ENCODE measurements at places on chromosomes 13 and 19.
A peak's percentile ranks its signal among the peaks of the same experiment; 100 is the strongest.

- DNase-seq = no peak
Observed at GRCh38 chr19:49453757-49454240, 774 bp downstream of the ALDH16A1 start.

GRCh38 chr13:49417161-49417560, 26.7 kb downstream of the CAB39L start:
- DNase-seq = no peak

GRCh38 chr13:103157434-103158145, 91.4 kb upstream of the SLC10A2 start:
- no peak for DNase-seq

GRCh38 chr19:29952177-29952576, 10.1 kb downstream of the URI1 start:
- no peak for DNase-seq

GRCh38 chr13:81184556-81185265, 843.8 kb upstream of the SPRY2 start:
- no peak for DNase-seq

GRCh38 chr13:69948016-69948415, 159.6 kb upstream of the ATXN8OS start:
- DNase-seq = no peak

- no peak for DNase-seq
Observed at GRCh38 chr13:91668866-91669495, 270.6 kb downstream of the GPC5 start.

DNA sequence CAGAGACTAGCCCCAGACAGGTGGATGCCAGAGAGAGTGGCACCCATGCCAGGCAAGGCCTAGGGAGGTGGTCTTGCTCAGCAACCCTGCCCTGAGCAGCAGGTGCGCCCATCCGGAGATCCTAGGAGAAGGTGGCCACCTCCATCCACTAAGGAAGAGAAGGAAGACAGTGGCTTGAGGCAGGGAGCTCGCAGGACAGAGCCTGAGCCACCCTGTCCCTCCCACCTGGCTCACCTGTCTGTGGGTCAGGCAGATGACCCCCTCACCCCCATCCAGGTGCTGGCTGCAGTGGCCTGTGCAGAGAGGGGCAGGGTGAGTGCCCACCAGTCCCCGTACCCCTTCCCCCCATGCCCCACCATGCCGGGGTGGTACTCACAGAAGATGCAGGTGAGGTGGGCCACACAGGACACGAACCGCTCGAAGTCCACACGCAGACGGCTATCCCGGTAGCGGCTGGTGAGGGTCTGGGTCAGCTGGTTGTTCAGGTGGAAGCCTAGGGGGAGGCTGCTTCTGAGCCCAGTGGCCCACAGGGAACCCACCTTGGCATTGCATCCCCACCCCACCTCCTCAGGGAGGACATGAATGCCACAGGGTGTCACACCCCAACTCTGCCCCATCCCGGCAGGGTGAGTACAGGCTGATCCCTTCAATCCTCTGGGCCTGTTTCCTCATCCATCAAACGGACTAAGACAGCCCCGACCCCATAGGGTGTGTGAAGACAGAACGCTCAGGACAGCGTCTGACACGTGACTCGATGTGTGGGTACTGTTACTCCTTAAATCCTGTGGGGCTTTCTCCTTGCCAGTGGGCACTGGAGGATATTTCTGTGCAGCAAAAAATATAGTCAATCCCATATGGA, 13.3 kb downstream of the CAPN12 start:
- DNase-seq = no peak

DNA sequence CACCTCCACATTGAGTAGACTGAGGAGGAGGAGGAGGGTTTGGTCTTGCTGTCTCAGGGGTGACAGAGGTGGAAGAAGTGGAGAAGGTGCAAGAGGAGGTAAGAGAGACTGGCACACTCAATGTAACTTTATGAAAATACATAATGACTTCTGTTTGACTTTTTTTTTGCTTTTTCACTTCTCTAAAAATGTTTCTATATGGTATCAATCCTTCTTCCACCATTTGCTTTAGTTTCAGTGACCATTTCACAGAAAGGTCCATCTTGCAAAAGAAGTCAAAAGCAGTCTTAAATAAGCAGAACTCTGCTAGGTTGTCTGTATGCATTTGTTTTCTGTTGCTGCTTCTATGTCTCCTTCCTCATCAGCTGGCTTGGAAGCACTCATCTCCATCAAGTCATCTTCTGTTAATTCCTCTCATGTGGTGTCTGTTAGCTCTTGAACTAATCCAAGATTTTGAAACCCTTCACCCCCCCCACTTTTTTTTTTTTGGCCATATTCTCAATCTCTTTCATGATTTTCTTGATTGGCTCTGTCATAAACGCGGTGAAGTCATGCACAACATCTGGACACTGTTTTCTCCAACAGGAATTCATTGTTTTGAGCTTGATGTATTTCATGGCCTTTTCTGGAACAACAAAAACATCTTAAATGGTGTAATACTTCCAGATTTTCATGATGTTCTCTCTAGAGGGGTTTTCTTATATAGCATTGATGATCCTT, 80.8 kb downstream of the KL start:
- DNase-seq = no peak

DNA sequence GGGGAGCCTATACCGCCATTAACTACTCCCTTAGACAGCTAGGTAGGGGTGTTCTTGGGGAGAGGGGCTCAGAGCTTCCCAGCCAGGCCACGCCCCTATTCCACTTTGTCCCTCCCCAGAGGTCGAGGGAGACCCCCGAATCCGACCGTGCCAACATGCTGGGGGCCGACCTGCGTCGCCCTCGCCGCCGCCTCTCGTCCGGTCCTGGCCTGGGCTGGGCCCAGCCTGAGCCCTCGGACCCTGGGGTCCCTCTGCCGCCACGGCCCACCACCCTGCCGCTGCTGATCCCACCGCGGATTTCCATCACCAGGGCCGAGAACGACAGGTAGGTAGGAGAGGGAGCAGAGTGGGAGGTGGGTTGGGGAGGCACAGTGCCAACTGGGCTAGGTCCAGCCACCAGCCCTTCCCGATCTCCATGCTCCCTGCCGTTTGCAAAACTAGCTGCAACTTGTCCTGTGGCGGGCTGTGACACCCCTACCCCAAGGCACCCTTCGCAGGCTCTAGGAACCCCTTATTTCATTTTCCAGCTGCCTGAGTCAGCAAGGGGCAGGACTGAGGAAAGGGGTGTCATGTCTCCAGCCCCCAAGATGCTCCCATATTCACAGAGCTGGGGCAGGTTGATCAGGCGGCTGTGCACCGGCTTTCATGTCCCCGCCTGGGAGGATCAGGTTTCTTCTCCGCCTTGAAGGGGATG, 2.6 kb upstream of the PDE4A start:
- no peak for DNase-seq

GRCh38 chr13:20716951-20717350, 13.5 kb downstream of the IL17D start:
- DNase-seq = no peak

DNA sequence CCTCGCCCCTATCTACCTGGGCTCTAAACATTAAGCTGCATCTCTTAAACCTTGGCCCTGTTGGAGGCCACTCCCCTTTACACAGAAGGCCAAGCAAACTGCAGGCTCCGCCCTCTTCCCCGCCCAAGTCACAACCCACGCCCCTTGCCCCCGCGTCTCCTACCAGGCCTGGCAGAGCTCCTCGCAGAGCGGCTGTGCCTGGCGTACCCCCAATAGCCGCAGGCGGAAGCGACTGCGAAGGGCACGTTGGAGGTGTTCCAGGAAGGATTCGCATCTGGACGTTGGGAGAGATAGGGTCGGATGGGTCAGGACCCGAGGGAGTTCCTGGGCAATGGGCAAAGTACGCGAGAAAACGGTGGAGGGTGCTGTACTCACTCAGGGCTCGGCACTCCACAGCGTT, 5.9 kb downstream of the RTBDN start:
- DNase-seq = peak; percentile 61

- DNase-seq = no peak
Observed at GRCh38 chr13:48576448-48577010, 43.6 kb upstream of the RCBTB2 start.

DNA sequence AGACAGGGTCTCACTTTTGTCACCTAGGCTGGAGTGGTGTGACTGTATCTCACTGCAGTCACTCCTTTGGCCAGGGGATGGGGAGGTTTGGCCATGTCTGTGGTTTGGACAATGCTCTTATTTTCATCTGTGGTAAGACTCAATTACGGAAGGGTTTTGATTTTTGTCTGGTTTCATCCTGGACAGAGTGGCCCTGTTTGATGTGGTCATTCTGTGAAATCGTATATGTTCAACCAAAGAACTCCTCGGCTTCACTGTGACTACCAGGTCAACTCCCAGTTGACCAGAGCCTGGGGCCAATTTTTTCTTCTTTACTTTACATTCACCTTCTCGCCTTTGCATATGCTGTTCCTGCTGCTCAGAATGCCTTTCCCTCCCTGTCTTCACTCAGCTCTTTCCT, 6.8 kb upstream of the CCDC124 start:
- DNase-seq = no peak

GRCh38 chr13:109090796-109091195, 461.4 kb downstream of the MYO16 start:
- no peak for DNase-seq

- DNase-seq = peak; percentile 67
Observed at GRCh38 chr19:2097203-2097885, 629 bp downstream of the IZUMO4 start.

- DNase-seq = no peak
Observed at GRCh38 chr13:92991692-92992091, 234.9 kb upstream of the GPC6 start.

DNA sequence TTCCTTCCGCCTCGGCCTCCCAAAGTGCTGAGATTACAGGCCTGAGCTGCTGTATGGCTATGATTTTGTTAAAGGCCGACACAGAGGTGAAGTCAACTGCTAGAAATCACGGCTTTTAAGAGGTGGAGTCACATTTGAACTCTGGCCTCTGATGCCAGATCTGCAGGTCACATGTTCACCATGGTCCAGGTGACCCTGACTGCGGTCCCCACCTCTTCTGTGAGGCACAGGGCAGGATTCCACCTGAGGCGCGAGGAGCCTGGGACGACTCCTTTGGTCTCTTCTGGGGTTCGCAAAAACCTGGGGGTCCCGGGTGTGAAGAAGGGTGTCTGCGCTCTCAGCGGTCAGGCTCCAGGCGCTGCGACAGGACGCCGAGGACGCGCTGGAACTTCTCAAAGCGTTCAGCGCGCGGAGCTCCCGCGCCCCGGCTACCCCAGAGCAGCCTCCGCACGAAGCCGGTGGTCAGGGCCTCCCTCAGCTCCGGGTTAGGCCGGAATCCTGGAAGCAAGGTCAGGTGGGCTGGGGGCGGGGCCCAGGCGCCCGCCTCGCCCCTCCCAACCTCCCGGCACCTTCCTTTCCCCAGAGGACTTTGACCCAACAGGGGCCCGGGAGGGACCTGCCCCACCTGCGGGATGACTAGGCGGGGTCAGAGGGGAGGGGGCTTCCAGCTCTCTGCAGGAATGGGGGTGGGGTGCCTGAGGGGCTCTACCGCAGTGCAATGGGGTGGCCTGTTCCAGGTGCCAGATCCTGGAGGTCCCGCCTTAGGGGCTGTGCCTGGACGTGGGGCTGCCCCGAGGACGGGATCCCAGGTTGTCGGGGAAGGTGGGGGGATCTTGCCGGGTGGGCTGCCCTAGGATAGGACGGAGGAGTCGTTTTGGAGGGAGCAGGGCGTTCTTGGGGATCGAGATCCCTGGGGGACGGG, 13.0 kb downstream of the TRIP10 start:
- no peak for DNase-seq

GRCh38 chr13:70964124-70964523, 855.9 kb upstream of the KLHL1 start:
- no peak for DNase-seq

DNA sequence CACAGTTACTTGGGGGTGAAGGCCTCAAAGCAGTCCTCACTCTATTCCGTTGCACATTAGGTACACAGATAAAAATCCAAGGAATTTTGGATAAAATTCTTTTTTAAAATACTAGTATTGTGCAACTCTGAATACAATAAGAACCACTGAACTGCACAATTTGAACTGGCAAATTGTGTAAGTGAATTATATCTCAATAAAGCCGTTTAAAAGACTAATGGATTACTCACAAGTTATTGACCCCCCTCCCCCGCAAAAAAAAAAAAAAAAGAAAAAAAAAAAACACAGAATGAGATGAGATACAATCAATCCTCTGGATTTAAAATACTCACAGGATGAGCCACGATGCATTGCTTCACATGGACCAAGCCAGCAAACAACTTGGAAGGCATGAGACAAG, 86.4 kb downstream of the CRYL1 start:
- no peak for DNase-seq

GRCh38 chr13:62537593-62537992, 1121.9 kb upstream of the PCDH20 start:
- DNase-seq = no peak

DNA sequence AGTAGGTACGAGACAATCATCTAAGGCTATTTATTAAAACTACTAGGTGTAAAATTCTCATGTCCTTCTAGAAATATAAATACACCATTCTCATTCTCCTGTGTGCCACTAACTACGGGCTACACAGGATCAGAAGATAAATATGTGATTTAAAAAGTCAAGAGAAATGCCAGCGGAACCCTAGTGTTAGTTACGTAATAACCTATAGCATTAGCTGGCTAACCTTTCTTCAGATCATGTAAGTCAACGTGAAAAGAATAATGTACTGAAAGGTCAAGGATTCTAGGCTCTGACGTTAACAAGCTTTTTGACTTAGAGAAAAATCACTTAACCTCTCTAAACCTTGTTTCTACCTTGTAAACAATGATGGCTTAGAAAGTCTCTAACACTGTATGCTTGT, 121.8 kb downstream of the RGCC start:
- DNase-seq = no peak

Measured in activated T-cell treated with anti-CD3 and anti-CD28 coated beads, Interleukin-2, amount 50 U/mL, for 48 hours (primary cell).